Smooth muscle cell of trachea (primary cell): ENCODE measurements at places on chromosomes 7 and 10. TPM values are rescaled to one million over a fixed set of nuclear protein-coding genes. Genes with fewer than 3 reads are reported as not detected.

Gene HMX2
- total RNA-seq: not detected in 2 replicates

Gene SPDYE1
- total RNA-seq: not detected in 2 replicates

Gene IGF2BP3
- 32.0 and 35.1 TPM in 2 replicates for total RNA-seq

Gene ENTPD1
- 0.50 and 1.6 TPM in 2 replicates for total RNA-seq

Gene ZNF277
- 49.5 and 50.0 TPM in 2 replicates for total RNA-seq

Gene VSTM2A
- total RNA-seq: not detected in 2 replicates

Gene CRPPA
- total RNA-seq: 1.2 and 2.0 TPM in 2 replicates

Gene LLCFC1
- not detected in 2 replicates for total RNA-seq
